ENCODE measurements at places on chromosomes 13 and 19.

- H3K4me1 ChIP-seq: no peaks in the 10 kb centered on the region
- DNase-seq: peak; percentile 22
- H3K27me3 ChIP-seq: no peaks in the 10 kb centered on the region
- no peak overlapping the region for H3K4me3 ChIP-seq
- H3K27ac ChIP-seq: no peak overlapping the region
Measured at GRCh38 chr19:23283925-23284324, 33.7 kb upstream of the ZNF724 start.

GRCh38 chr19:38457202-38457601 lies 23.7 kb downstream of the RYR1 start:
- no peaks in the 10 kb centered on the region for H3K36me3 ChIP-seq
- H3K4me1 ChIP-seq: no peaks in the 10 kb centered on the region
- no peak for DNase-seq
- H3K27me3 ChIP-seq: peaks cover 36% of the 10 kb centered on the region

GRCh38 chr19:6260912-6261650 lies 18.7 kb downstream of the MLLT1 start:
- no peak overlapping the region for H3K27ac ChIP-seq
- H3K27me3 ChIP-seq: no peaks in the 10 kb centered on the region
- H3K36me3 ChIP-seq: peaks cover 46% of the 10 kb centered on the region
- H3K4me3 ChIP-seq: no peak overlapping the region
- peaks cover 38% of the 10 kb centered on the region for H3K4me1 ChIP-seq

DNA sequence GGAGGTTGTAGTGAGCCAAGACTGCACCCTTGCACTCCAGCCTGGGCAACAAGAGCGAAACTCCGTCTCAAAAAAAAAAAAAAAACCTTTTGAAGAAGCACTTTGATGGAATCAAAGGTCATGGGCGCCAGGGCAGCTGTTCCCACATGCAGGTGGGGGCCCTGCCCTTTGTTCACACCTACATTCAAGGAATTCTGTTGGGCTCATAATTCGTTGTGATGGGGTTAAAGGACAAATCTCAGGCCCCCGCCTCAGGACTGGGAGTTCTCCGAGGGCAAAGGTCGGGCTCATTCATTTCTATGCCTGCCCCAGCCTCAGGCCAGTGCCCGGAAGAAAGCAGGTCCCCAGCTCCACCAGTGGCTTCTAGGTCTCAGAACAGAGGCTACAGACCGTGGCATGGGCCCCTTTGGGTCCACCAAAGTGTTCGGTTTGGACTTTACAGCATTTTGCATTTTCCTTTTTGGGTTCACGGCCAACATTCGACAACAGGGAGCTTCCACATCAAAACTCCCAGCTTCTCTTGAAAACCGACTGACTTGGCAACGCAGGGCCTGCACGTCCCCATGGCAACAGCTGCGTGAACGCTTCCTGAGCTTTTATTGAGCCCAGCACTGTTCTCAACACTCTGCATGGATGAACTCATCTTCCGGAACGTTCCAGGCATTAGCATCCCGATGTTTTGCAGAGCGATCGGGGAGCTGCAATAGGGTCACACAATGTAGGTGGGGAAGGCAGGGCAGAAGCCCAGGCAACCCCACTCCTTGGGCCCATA lies 10.1 kb upstream of the GTF2F1 start:
- no peak overlapping the region for H3K4me3 ChIP-seq
- DNase-seq: no peak
- no peaks in the 10 kb centered on the region for H3K27me3 ChIP-seq
- no peaks in the 10 kb centered on the region for H3K36me3 ChIP-seq
- H3K27ac ChIP-seq: no peak overlapping the region

DNA sequence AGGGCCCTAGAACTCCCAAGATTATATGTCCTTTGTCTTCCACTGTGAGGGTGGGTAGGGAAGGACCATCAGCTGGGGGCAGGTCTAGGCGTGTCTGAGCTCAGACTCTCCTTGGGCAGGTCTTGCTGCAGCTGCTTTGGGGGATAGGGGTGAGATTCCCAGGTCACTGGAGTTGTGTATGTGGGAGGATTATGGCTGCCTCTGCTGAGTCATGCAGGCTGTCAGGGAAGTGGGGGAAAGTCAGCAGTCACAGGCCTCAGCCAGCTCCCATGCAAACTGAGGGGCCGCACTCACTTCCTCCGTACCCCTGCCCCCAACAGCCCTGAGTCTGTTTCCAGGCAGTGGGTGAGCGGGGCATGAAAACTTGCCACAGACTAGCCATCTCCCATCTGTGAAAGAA lies 600.8 kb downstream of the DIAPH3 start:
- no peaks in the 10 kb centered on the region for H3K4me1 ChIP-seq
- DNase-seq: no peak
- H3K4me3 ChIP-seq: no peak overlapping the region
- H3K27me3 ChIP-seq: no peaks in the 10 kb centered on the region
- H3K36me3 ChIP-seq: no peaks in the 10 kb centered on the region

DNA sequence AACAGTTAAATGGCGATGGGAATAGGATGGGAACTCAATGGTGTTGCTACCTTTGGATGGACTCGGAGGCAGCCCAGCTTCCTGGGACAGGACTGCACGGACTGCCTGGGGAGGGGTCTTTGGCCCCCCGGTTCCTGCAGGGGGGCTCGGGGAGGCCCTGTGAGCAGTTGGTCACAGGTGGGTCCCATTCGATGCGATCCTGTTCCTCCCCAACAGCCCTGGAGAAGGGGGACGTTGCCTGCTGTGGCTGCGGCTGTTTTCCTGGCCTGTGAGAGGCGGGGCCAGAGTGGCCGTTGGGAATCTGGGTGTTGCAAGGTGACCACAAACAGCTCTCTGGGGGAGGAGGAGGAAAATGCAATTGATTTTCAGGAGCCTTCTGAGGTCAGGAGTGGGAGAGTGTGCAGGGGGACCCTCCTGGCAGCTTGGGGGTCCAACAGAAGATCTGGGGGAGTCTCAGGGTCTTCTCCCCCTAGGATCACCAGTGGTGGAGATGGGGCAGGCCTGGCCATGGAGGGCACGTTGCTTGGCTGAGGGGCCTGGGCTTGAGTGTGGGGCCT lies 1.9 kb upstream of the PLPPR3 start:
- H3K4me1 ChIP-seq: peaks cover 15% of the 10 kb centered on the region
- peaks cover 45% of the 10 kb centered on the region for H3K27me3 ChIP-seq
- no peak for DNase-seq
- H3K4me3 ChIP-seq: no peak overlapping the region

- no peak overlapping the region for H3K4me3 ChIP-seq
- H3K27ac ChIP-seq: no peak overlapping the region
- no peak for DNase-seq
- H3K27me3 ChIP-seq: no peaks in the 10 kb centered on the region
Measured at GRCh38 chr13:39056018-39056417, 17.8 kb downstream of the NHLRC3 start.

Measured in left ventricle myocardium inferior (tissue), 1 donor.